Choroid plexus epithelial cell (primary cell): ENCODE measurements at places on chromosomes 12 and 14.

- DNase-seq: no peak
Measured at GRCh38 chr12:6850796-6851152, 312 bp downstream of the CDCA3 start.

DNA sequence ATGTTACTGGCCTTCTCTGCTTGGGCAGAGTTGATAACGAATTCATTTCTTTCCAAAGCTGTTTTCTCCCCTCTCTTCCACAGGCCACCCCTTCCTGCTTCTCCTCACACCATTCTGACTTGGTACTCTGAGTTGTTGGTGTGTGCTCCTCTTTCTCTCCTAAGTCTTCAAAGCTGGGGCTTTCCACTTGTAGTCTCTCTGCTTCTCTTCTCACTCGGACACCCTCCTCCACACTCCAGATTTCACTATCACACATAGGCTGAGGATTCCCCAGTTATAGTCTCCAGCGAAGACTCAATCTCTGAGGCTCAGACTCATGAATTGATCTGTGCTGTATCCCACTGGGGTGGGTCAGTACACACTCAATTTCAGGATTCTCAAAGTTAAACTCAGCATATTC lies 201.0 kb downstream of the SSPN start:
- DNase-seq: no peak

GRCh38 chr12:120835657-120836056 lies 68.5 kb downstream of the SPPL3 start:
- DNase-seq: no peak

DNA sequence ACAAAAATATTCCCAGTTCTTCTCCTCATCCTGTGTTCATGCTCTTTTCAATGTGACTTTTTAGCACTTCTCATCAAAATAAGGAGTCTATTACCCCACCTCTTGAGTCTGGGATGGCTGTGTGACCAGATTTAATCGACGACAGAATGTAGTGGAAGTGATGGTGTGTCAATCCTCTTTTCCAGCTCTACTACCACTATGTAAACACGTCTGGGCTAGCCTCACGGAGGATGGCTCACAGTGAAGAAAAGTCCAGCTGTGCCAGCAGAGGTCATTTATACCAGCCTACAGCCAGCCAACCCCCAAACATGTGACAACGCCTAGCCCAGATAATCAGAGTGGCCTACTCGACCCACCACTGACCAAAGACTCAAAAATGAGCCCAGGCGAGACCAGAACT lies 37.3 kb upstream of the FGF6 start:
- no peak for DNase-seq

GRCh38 chr12:113370923-113371682 lies 12.7 kb downstream of the PLBD2 start:
- no peak for DNase-seq

- no peak for DNase-seq
Measured at GRCh38 chr14:48384821-48385220, 709.4 kb upstream of the MDGA2 start.

DNA sequence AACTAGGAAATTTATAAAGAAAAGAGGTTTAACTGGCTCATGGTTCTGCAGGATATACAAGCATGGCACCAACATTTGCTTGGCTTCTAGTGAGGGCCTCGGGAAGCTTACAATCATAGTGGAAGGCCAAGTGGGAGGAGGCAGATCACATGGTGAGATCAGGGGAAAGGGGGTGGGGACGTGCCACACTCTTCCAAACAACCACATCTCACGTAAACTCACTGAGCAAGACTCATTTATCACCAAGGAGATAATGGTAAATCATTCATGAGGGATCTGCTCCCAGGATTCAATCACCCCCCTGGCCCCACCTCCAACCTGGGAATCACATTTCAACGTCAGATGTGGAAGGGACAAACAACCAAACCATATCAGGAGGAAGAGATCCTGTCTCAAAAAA lies 35.8 kb downstream of the NUMB start:
- no peak for DNase-seq

DNA sequence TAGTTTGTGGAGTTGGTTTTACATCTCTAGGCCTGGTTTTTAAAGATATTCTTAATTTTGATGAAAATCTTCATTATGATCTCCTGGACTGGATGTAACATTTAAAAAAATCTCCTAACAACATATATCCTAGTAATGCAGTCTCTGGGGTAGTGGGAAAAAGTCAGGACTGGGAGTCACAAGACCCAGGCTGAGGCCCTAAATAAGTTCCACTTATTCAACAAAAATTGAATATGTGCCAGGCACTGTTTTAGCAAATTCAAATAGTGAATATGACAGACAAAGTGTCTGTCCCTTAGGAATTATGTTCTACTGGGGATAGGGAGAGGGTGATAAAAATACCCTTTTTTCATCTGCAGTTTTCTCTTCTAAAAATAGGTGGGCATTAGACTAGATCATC lies 248.4 kb downstream of the PAWR start:
- DNase-seq: no peak

DNA sequence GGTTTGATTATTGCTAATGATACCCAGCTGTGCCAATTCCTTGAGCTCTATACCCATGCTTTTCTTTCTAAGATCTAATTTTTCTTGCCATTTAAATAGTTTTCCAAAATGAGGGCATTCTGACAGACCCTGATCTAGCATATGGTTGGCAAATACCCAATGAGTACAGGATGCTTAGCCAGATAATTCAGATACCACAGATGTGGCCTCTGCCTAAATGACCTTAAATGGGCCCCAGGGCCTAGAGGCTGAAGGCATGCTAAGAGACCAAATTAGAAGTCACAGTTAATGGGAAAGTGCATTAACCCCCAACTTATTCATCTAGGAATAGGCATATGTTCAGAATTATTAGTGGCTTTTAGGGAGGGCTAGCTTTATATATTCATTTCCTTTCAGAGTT lies 122.3 kb upstream of the CNOT2 start:
- no peak for DNase-seq

GRCh38 chr12:72315858-72316257 lies 43.7 kb downstream of the TRHDE start:
- DNase-seq: no peak

DNA sequence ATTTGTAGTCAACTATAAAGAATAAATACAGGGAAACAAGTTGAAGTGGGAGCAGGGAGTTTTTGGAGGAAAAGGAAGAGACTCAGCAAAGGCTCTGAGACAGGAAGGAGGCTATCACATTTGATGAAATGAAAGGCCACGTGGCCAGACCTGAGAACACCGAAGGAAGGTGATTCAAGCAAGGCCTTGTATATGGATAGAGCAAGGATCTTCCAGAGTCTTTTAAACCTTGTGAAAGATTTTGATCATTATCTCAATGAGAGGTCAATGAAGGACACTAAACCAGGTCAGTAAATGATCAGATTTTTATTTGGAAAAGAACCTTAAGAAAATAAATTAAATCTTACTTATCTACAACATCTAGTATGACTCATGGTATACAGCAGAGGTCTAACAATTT lies 523.5 kb downstream of the SLC16A7 start:
- no peak for DNase-seq

- peak; percentile 79 for DNase-seq
Measured at GRCh38 chr12:45231515-45232145, 15.7 kb downstream of the ANO6 start.

DNA sequence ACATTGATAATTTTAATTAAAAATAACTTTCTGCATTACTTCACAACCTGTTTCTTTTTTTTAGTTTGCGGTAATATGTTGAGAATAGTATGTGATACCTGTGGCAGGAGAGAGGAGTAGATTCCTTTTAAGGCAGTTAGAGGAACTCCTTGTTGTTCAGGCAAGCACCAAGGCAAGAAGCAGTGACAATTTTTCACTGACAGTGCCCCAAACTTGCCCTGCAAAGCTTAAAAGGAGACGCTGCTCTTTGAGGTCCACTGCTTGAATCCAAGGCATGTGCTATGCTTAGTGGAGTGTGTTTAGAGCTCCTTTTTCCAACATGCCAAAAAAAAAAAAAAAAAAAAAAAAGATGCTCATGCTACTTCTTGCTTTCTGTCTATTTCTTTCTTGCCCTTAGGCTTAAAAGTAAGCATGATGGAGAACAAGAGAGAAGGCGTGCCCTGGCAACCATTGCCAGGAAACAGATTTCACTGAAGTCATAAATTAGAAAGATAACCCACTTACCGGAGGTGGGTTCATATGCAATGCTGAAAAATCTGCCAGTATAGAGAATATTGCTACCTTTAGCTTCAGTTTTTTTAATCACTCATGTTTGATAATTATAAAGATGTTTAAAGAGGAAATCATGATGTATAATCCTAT lies 58.3 kb upstream of the DYRK2 start:
- DNase-seq: no peak

GRCh38 chr14:73686901-73687300 lies 27.3 kb downstream of the PNMA1 start:
- peak; percentile 81 for DNase-seq

DNA sequence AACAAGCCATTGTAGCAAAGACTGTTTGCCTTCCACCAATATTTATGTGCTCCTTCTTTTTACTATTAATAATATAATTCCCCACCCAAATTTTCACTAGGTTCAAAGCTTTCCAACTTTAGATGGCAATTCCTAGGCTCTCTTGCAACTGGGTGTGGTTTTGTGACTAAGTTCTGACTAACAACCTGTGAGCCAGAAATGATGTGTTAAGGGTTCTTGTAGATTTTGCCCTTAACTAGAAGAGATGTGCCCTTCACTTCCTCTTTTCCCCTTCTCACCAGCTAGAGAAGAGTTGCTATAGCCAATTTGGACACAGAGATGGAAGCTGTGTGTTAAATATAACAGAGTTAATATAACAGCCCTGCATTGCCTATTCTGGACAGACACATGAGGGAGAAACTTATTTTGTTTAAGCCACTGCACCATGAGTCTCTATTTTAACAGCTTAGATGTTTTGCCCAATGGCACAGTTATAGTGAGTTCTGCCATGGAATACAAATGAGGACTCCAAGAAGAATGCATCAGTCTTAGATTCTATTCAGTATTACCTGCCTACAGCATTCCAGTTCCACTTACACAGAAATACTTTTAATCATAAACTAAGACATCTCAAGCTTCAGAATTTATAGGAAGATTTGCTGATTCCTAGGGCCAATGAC lies 216.2 kb downstream of the DUSP6 start:
- no peak for DNase-seq

- DNase-seq: peak; percentile 59
Measured at GRCh38 chr12:19988459-19988873, 379.9 kb upstream of the PDE3A start.

DNA sequence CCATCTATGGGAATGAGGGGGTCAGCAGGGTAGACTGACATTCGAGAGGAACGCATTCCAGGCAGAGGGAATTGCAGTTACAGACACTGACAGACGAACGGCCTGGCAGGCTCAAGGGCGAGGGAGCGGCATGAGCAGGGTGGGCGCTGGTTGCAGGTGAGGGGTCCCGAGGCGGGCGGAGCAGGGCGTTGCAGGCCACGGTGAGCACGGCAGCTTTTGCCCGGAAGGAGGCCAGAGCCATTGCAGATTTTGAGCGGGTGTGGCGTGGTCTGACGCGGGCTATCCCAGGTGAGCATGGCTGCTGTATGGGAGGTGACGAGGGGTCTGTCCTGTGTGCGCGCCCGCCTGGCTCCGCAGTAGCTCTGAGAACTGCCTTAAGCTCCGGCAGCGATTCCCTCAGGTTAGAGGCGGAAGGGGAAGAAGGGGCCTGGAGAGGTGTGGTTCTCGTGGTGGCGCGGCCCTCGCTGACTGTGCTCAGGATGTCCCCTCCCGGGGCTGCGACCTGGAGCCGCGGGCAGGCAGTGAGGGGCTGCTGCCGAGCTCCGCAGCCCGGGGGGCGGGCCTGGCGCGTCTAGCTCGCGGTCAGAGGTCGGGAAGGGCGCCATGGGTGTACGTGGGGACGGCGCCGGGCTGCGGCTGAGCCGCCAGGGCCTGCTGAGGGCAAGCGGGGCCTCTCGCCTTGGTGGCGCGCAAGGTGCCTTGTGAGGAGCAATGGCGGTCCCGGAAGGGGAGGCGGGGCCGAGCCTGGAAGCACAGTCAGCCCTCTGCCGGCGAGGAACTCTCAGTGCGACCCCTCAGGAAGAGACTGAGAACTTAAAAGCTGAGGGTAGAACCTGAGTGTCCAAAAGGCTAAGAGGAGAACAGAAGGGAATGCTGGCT lies 177.1 kb downstream of the CACNA1C start:
- peak; percentile 35 for DNase-seq

DNA sequence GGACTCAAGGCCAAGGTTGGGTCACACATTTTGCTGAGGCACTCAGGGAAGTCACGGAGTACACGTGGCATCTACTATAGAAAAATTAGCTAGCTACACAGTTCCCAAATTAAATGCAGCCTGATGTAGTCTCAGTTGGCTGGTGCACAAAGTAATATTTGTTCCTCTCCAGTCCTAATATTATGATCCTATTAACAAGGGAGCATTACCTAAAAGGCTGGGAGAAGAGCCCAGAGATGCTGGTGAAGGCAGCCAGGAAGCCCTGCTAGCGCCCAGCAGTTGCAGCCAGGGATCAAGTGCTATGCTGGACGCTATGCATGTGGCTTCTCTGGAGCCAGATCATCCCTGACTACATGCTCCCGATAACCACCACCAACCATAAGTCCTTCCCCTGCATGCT lies 88.0 kb upstream of the GSC start:
- DNase-seq: no peak

GRCh38 chr12:43131301-43131700 lies 420.7 kb downstream of the ADAMTS20 start:
- DNase-seq: no peak

DNA sequence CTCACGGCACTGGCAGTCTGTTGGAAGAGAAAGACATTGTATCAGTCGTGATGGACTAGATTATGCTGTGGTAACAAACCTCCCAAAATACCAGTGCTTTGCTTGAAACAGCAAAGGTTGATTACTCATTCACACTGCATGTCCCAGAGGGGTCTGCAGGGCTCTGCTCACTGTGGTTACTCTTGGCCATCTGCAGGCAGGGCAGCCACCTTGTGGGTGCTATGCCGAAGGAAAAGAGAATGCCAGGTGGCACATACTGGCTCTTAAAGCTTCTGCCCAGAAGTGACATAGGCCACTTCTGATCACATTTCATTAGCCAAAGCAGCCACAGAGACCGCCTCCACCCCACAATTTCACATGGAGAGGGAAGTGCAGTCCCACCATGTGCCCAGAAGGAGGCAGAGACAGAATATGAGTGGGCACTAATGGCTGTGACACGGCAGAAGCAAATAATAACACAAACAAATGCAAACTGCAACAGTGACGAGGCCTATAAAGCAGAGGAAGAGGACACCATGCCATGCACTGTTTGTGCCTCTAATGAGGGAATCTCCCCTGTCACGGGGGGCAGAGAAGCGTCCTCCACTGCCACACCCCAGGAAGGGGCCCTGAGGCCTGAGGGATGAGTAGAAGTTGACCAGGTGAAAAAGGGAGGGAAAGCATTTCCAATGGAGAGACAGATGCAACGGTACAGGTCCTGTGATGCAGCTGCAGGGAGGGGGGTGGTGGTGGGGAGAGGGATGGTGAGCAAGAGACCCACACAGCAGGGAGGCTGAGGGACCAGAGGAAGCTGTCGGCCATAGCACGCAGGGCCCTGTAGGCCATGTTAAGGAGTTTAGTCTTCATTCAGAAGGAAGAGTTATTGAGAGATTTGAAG lies 51.7 kb upstream of the KICS2 start:
- DNase-seq: peak; percentile 50

- no peak for DNase-seq
Measured at GRCh38 chr12:119479121-119479561, 114.4 kb upstream of the TMEM233 start.
